ENCODE measurements at places on chromosomes 7 and 10.

GRCh38 chr10:68082872-68083271 lies 7.8 kb upstream of the HERC4 start:
- DNase-seq = no peak

DNA sequence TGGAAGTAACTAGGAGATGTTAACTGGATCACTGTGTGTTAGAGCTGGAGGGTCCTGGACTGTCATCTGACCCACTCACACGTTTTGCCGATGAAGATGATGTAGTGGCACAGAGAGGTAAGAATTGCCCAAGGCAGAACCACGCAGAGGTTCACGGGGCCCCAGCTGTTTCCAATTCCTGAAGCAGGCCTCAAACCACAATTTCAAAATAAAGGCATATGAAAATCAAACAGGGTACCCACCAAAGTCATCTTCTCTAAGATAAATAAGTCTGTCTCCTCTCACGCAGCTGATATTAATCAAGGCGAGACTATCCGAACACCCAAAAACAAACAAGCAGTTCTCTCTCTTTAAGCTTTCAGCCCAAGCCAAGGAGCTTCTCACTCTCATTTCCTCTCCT lies 113.3 kb upstream of the JCAD start:
- DNase-seq = no peak

GRCh38 chr7:141752634-141753033 lies 11.3 kb upstream of the TAS2R3 start:
- DNase-seq = no peak

- no peak for DNase-seq
Observed at GRCh38 chr10:52474265-52474664, 160.2 kb downstream of the DKK1 start.

GRCh38 chr7:65221683-65222082 lies 152.0 kb upstream of the ZNF92 start:
- no peak for DNase-seq

GRCh38 chr10:78296785-78297184 lies 263.1 kb downstream of the RPS24 start:
- DNase-seq = no peak

Measured in cardiac muscle cell (in vitro differentiated cells and primary cell).